T-helper 17 cell (primary cell): ENCODE measurements at places on chromosomes 4 and X. TPM values are rescaled to one million over a fixed set of nuclear protein-coding genes. Genes with fewer than 3 reads are reported as not detected.
A peak's percentile ranks its signal among the peaks of the same experiment; 100 is the strongest.

DNA sequence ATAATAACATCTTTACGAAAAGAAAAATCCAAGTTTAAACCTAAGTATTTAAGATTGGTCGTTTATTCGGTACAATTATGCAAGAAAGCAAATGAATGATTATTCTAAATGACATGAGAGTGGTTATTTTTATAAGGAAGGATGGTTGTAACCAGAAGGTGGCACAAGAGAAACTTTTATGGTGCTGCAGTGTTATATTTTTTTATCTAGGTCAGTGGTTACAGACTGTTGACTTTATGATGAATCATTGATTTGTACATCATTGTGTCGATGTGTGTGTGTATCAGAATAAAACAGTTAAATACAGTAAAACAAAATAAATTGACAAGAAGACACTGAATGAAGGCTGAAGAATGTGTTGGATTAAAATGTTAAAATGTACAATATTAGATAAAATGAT lies 9.8 kb downstream of the DCAF8L2 start:
- H3K27ac ChIP-seq, result no peak overlapping the region
- no peaks in the 10 kb centered on the region for H3K36me3 ChIP-seq
- H3K27me3 ChIP-seq, result no peaks in the 10 kb centered on the region
- no peaks in the 10 kb centered on the region for H3K4me1 ChIP-seq
- H3K4me3 ChIP-seq, result no peak overlapping the region

Gene SPRY1
- total RNA-seq, result 17.2 TPM

DNA sequence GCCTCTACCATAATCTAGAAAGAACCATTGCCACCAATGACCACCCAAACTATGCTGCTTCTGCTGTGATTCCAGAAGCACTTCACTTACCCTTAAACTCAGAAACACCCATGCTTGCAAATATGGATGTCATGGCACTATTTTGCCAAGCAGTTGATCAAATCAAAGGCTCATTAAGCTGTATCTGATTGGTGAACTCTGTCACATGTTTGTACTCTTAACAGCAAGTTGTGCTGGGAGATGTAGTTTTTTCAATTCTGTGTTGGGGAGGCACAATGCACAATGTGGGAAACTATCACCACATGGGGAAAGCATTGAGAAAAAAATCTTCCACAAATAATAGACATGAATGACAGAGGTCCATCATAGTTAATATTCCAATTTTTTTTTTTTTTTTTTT lies 19.2 kb upstream of the SPCS3 start:
- H3K4me3 ChIP-seq, result no peak overlapping the region
- peaks cover 32% of the 10 kb centered on the region for H3K27me3 ChIP-seq
- DNase-seq, result no peak
- no peaks in the 10 kb centered on the region for H3K4me1 ChIP-seq
- no peak overlapping the region for H3K27ac ChIP-seq

- H3K27ac ChIP-seq, result no peak overlapping the region
- peaks cover 30% of the 10 kb centered on the region for H3K4me1 ChIP-seq
- DNase-seq, result no peak
- H3K4me3 ChIP-seq, result no peak overlapping the region
These were observed 8.1 kb downstream of the RAPGEF2 start for GRCh38 chr4:159110961-159111360.

GRCh38 chrX:72201836-72202536 lies 20.4 kb downstream of the PIN4 start:
- no peak overlapping the region for H3K4me3 ChIP-seq
- no peak overlapping the region for H3K27ac ChIP-seq
- no peaks in the 10 kb centered on the region for H3K4me1 ChIP-seq
- no peaks in the 10 kb centered on the region for H3K27me3 ChIP-seq
- no peak for DNase-seq
- no peaks in the 10 kb centered on the region for H3K36me3 ChIP-seq

Gene DMP1
- total RNA-seq, result not detected

- H3K36me3 ChIP-seq, result peaks cover 6% of the 10 kb centered on the region
- peaks cover 56% of the 10 kb centered on the region for H3K4me1 ChIP-seq
- H3K27me3 ChIP-seq, result no peaks in the 10 kb centered on the region
- peak overlapping the region; percentile 98 for H3K4me3 ChIP-seq
These were observed 3.7 kb upstream of the RHOH start for GRCh38 chr4:40193016-40193571.

DNA sequence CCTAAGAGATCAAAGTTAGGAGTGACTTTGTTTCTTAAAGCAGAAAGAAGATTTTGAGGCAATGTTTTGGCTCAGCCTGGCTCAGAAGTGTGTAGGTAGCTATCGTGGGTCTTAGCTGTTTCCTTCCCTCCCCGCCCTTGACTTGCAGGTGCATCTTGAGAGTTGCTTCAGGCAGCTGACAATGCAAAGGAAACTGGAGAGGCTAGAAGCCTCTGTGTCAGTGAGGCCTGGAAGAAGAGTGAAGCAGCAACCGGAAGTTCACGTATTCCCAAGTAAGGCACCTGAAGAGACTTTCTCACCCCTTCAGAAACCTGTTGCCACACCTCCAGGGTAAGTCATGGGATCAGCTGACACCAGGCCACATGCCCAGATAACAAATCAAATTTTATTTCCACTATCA lies 10.6 kb upstream of the XKRX start:
- peak overlapping the region; percentile 6 for H3K27ac ChIP-seq
- no peaks in the 10 kb centered on the region for H3K36me3 ChIP-seq
- H3K27me3 ChIP-seq, result no peaks in the 10 kb centered on the region
- no peak for DNase-seq

DNA sequence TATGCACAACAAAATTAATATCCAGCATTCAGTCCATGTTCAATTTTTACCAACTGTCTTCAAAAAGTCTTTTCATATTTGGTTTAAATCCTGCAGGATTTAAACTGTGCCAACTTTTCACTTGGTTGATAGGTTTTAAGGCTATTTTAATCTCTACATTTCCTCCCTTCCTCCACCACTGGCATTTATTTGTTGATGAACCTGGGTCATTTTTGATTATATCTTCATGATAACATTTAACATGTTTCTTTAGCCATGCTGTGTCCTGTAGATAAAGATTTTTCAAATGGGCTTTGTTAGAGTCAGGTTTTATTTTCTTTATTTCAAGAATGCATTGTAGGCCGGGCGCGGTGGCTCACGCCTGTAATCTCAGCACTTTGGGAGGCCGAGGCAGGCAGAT lies 216.4 kb downstream of the ARHGAP10 start:
- H3K27ac ChIP-seq, result no peak overlapping the region
- peaks cover 9% of the 10 kb centered on the region for H3K36me3 ChIP-seq
- DNase-seq, result no peak
- no peaks in the 10 kb centered on the region for H3K27me3 ChIP-seq
- H3K4me3 ChIP-seq, result no peak overlapping the region

- DNase-seq, result no peak
- H3K36me3 ChIP-seq, result no peaks in the 10 kb centered on the region
- peaks cover 11% of the 10 kb centered on the region for H3K27me3 ChIP-seq
- no peak overlapping the region for H3K4me3 ChIP-seq
- H3K4me1 ChIP-seq, result no peaks in the 10 kb centered on the region
These were observed 60.2 kb downstream of the PDGFRA start for GRCh38 chr4:54289316-54289715.

Gene CTBP1
- 164 TPM for total RNA-seq

Gene OTUD6A
- not detected for total RNA-seq

DNA sequence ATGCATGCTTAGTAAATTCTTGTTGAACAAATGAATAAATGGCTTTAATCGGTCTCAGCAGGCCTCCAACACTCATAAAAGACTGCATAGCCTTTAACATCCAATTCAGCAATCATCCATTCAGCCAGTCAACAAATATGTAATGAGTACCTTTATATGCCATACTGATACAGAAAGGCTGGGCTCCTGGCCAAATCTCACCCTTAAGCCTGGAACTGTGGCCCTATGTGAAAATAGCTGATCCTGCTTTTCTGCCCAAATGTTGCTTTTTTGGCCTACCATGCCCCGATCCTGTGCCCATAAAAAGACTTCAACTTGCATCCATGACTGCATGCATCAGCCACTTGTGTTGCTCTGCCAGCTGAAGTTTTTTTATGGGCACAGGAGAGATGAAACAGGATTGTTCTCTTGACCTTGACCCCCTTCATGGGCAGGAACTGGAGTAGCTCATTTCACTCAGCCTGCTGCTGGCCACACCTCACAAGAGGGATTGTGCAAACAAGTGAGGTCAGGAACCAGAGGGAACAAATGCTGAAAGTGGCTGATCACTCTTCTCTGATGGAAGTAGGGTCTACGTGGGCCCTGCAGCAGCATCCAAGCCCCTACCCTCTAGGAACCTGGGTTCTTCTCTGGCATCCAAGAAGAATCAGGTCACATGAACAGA lies 75.6 kb downstream of the NPY1R start:
- H3K27ac ChIP-seq, result no peak overlapping the region
- peaks cover 8% of the 10 kb centered on the region for H3K27me3 ChIP-seq

DNA sequence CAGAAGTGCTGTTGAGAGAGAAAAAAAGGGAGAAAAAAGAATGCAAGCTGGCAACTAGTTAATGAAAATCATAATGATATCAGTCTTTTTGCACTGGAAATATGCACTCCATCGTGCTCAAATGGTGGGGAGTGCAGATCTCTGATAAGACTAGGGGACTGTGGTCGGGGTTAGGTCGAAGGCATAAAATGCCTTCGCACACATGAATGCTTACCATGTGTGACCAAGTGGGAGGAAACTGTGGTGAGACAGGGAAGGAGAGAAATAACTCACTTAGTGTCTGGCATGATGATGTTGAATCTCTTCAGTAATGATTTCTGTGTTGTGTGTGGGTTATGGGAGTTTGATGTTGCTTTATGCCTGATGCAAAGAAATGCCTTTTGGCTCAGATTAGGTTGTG lies 358.9 kb downstream of the FBXO8 start:
- H3K4me1 ChIP-seq, result no peaks in the 10 kb centered on the region
- H3K4me3 ChIP-seq, result no peak overlapping the region
- H3K27me3 ChIP-seq, result no peaks in the 10 kb centered on the region
- DNase-seq, result no peak

DNA sequence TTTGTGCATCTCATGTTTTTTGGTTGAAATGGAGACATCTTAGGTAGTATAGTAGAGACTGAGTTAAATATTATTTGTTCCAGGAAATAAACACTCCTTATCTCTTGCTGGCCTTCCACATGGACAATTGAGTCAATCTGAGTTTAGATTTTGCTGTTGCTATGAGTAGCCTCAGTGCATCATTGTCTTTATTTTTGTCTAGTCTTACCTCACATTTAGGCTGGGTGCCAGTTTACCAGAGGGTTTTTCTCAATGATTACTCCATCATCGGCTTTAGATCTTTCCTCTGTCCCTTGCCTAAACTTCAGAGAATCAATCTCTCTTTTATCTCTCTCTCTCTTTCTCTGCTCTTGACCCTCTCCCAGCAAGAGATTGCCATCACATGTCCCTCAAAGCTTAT lies 73.6 kb downstream of the GABRB1 start:
- H3K36me3 ChIP-seq, result no peaks in the 10 kb centered on the region
- DNase-seq, result no peak
- H3K27ac ChIP-seq, result no peak overlapping the region

Gene ZBTB33
- total RNA-seq, result 21.5 TPM

Gene ODAPH
- total RNA-seq, result 0.29 TPM

- H3K4me1 ChIP-seq, result peaks cover 3% of the 10 kb centered on the region
- DNase-seq, result no peak
- H3K27ac ChIP-seq, result no peak overlapping the region
- no peak overlapping the region for H3K4me3 ChIP-seq
- no peaks in the 10 kb centered on the region for H3K27me3 ChIP-seq
These were observed 48.0 kb upstream of the HDAC8 start for GRCh38 chrX:72620550-72621145.

DNA sequence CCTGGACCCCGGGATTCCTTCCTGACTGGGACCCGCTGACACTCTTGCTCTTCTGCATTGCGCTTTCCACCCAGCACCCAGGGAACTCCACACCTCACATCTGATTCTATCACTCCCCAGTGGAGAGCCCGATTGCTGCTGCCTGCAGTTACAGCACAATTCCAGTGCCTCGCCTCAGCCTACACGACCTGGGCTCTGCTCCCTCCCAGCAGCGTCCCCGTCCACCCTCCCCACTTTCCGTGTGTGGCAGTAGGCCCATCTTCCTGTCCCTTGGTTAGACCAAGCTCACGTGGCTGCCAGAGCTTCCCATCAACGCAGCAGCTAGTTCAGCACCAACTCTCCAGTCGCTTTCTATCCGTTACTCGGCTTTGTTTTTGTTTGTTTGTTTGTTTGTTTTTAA lies 66.6 kb upstream of the SORBS2 start:
- peaks cover 4% of the 10 kb centered on the region for H3K27me3 ChIP-seq
- no peak for DNase-seq
- no peak overlapping the region for H3K27ac ChIP-seq
- H3K4me1 ChIP-seq, result no peaks in the 10 kb centered on the region
- no peaks in the 10 kb centered on the region for H3K36me3 ChIP-seq
- no peak overlapping the region for H3K4me3 ChIP-seq

GRCh38 chr4:152176627-152177214 lies 359.2 kb downstream of the FBXW7 start:
- no peak for DNase-seq
- H3K4me3 ChIP-seq, result no peak overlapping the region
- H3K4me1 ChIP-seq, result no peaks in the 10 kb centered on the region
- no peaks in the 10 kb centered on the region for H3K27me3 ChIP-seq

DNA sequence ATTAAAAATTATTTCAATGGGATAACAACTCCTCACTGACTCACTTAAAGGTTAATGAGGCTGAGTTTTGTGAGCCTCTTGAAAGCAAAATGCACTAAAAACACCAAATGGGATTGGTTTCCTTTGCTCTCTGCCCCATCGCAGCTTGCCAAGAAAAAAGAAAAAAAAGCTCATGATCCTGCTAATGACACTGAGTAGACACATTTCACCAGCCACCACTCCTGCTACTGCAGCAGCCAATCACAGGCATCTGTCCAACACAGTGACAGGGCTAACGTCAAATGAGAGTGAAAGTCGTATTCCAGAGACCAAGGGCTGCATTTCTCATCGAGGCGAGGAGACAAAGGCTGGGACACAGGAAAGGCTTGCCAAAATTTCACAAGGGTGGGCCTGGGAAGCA lies 5.2 kb downstream of the APBB2 start:
- no peak overlapping the region for H3K27ac ChIP-seq
- no peaks in the 10 kb centered on the region for H3K36me3 ChIP-seq
- no peak for DNase-seq
- H3K27me3 ChIP-seq, result peaks cover 74% of the 10 kb centered on the region

Gene HSFX3
- not detected for total RNA-seq

- H3K36me3 ChIP-seq, result peaks cover 2% of the 10 kb centered on the region
- no peak overlapping the region for H3K4me3 ChIP-seq
- H3K4me1 ChIP-seq, result no peaks in the 10 kb centered on the region
- no peak for DNase-seq
- no peak overlapping the region for H3K27ac ChIP-seq
These were observed 77.5 kb upstream of the SMARCA5 start for GRCh38 chr4:143435955-143436354.

Gene IL13RA1
- 2.2 TPM for total RNA-seq

Gene PPP3CA
- total RNA-seq, result 28.4 TPM

Gene NKRF
- 9.9 TPM for total RNA-seq

DNA sequence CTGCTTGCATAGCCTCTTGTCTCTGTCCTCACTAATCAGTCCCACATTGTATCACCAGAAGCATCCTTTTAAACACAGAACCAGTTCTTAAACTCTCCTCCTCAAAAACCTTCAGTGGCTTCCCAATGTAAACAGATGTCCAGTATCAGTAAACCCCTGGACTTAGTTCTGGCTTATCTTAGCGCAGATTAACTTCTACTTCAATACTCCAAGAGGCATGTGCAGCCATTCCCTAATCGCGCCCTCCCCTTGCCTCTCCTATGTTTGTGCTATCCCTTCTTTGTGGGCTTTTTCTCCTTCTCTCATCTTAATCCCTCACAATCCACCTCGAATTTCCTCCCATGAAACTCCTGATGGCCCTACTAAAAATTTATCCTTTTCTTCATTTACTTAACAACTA lies 193.8 kb downstream of the FBXO8 start:
- no peak overlapping the region for H3K27ac ChIP-seq
- H3K27me3 ChIP-seq, result peaks cover 17% of the 10 kb centered on the region
- H3K4me3 ChIP-seq, result no peak overlapping the region
- DNase-seq, result no peak
- H3K4me1 ChIP-seq, result peaks cover 6% of the 10 kb centered on the region

Gene IL2RG
- total RNA-seq, result 400 TPM
